ENCODE measurements at places on chromosomes 13 and 19.

GRCh38 chr19:49579193-49579592 is 1.2 kb downstream of the NOSIP start:
- DNase-seq = no peak

GRCh38 chr13:24165746-24166145 is 5.2 kb downstream of the SPATA13 start:
- DNase-seq = no peak

- DNase-seq = no peak
Measured at GRCh38 chr19:2173388-2173766, 9.6 kb downstream of the DOT1L start.

DNA sequence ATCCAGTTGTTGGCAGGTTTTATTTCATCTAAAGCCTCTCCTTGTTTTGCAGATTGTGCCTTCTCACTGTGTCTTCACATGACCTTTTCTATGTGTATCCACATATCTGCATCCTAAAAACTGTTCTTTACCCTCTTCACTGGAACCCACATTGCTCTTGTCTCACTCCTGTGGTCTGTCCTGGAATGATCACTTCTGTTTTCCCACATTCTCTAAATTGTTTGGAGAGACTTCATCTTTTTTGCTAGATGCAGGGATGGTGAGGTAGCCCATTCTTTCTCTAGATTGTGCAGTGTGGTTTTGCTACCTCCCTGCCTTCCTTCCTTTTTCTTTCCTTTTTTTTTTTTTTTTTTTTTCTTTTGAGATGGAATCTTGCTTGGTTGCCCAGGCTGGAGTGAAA is 608.6 kb upstream of the MIR17HG start:
- no peak for DNase-seq

DNA sequence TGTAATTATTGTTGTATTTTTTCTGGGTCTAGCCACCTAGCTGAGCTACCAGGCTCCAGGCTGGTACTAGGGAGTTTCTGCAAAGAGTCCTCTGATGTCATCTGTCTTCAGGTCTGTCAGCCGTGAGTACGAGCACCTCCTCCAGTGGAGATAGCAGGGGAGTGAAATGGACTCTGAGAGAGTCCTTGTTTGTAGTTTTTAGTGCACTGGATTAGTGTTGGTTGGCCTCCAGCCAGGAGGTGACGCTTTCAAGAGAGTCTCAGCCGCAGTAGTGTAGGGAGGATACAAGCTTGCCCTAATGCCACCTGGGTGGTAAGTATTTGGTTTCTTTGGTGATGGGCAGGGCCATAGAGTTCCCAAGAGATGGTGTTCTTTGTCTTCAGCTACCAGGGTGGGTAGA is 384.8 kb downstream of the SLC7A1 start:
- DNase-seq = no peak

DNA sequence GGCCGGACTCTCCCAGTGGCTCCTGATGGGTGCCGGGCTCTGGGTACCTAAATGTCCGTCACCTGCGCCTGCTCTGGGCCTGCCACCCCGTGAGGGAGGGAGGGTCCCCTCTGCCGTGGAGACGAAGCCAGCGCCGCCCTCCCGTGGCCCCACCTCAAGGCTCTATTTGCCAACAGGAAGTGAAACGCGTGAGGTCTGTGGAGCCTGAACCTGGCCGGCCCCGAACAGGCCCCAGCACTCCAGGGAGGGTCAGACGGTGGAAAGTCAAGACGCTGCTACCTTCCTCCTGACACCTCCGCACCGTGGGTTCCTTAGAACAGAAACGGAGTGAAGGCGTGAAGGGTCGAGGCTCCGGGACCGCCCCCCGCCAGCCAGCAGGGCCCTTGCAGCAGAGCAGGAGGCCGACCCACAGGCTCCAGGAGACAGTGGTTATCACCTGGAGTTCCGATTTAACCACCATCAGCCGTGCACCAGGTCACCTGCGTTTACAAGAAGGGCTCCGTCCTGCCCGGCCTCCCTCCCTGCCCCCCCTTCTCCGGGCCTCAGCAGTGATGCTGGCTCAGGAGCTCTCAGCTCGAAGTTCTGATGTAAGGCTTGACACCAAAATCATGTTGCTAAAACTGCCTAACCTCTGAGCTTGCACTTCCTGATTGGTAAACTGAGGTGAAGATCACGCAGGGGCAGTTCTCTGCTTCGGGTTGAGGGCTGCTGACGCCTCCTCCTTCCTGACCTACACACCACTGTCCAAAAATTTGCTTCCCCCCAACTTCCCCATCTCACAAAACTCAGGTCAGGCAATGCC is 50.9 kb upstream of the C13orf46 start:
- DNase-seq = no peak

- DNase-seq = no peak
Measured at GRCh38 chr13:45339867-45340266, 1.1 kb downstream of the TPT1 start.

DNA sequence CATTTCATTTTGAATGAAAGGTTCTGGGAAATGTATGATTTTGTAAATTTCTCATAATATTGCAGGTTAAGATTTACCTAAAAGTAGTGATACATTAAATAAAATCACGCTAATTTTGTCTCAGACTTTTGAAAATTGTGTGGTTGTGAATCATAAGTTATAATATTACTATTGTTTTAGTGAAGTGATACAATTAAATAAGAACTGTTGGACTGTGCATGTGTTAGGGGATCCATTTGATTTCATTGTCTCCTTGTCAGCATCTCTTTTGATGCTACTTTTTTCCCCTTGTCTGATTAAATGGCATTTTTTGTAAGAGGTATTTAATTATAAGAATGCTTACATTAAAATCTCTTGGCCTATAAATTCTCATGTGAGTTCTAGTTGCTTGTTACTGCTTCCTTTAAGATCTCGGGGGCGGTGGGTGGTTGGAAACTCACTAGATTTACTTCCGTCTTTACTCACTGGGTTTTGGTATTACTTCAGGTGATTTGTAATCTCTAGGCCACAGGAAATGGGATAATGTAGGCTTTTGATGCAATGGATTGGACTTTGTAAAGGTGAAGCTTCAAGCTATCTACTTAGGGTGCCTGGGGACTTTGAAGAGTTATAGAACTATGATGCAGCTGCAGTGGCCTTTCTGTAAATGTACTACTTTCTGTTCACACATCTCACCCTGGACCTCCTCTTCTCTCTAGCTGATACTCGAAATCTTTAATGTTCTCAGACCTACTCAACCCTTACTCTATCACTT is 66.5 kb downstream of the PAN3 start:
- no peak for DNase-seq

- no peak for DNase-seq
Measured at GRCh38 chr19:55198651-55199050, 10.7 kb downstream of the PTPRH start.

- no peak for DNase-seq
Measured at GRCh38 chr19:32866061-32866460, 3.5 kb downstream of the SLC7A9 start.

All from GM04503 (cell line).